ENCODE measurements at places on chromosomes 3 and 15.

DNA sequence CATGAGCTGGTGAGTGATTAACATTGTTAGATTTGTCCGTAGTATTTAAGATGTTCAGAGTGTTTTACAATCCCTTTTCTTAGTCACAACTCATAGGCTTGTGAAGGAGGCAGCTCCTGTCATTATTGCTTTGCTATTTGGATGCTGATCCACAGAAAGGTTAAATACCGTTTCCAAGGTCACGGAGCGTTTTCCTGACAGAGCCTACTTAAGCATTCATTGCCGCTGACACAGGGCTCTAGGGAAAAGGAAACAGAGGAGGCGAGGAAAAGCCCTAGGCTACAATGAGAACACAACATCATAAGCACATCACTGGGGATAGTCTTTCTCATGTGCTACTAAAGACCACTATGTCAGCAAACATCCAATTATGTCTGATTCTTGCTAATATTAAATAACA is 38.5 kb upstream of the CPB1 start:
- DNase-seq = no peak

DNA sequence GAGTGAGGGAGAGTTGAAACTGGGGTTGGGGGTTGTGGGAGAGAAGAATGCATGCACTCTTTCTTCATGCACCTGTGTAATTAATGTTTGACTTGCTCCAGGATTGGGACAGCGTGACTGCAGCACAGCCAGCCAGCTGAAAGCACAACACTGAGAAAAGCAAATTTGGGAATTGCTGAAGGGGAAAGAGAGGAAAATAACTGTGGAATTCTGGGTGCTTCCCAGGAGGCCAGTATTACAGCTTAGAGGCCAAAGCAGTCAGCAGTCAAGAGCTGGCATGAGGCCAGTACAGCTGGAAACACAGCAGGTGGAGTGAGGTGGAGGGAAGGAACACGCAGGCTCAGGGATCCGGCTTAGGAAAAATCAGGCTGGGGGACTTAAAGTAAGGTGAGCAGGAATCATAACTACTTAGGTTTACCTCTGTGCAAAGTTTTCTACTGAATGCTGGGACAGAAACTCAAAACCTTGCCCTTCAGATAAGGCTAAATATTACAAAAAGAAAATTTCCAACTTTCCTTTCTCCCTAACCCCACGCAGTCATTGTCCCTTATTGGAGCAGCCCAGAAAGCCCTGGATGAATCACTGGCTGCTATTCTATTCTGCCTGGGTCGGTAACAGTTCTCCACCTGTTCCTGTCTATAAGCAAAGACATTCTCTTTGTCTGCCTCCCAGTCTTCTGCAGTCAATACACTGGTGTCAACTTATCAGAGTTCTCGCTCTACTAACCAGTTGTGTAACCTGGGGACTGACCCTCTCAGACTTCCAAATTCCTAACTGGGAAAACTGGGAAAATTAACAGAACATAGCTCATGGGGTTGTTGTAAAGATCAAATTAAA is 167.2 kb downstream of the MAGI1 start:
- DNase-seq = no peak

DNA sequence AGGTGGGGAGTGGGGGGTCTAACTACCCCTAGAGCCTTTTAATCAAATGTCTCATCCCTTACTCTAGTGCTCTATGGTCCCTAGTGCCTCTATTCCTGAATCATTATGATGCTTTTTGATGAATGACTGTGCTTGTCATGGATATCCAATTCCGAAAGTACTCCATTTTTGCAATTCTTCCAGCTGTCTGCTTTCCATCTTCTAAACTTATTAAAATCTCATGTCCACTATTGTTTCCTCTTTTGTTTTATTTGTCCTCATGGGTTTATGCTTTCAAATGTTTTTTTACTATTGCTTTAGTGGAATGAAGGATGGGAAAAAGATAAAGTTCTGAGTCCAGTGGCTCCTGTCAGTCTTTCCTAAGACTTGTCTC is 77.2 kb upstream of the KCNMB2 start:
- no peak for DNase-seq

DNA sequence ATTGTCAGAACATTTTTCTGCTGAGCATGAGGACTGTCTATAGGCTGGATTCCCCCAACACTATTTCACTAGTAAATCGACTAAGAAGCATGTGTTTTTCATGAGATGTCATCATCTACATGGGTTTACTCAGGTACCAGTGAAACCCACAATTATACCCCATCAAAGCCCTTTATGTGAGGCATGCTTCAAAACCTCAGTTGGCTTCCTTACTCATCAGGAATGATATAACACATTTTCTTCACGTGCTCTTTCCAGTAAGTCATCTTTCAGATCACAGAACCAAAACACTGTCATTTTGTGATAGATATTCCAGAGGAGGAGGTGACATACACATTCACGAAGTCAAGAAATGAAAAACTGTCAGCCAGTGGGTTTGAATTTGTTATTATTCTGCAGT is 116.5 kb downstream of the ANO10 start:
- DNase-seq = no peak

DNA sequence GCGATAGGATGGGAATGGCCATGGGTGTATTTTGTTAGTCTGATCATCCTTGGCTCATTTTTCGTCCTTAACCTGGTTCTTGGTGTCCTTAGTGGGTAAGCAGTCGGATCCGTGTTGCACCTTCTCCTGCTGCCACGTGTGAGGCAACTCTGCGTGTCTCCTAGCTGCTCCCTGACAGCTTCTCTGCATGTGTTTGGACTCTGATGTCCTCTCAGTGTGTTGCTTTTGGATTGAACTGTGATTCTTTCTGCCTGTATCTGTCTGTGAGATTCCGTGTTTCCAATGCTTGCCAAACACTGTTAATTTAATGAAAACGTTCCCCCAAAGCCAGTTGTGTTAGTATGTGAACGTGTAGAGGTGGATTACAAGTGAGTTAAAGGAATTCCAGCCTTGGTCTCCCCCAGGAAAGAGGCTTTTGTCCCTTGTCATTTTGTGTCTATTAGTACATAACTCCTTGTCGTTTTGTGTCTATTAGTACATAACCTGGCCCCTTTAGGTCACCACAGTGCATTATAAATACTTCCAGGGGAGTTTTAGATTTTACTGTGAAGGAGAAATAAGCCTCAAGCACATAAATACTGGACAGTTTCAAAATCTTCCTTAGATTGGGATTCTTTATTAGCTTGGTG is 172.4 kb downstream of the CHDH start:
- DNase-seq = no peak

DNA sequence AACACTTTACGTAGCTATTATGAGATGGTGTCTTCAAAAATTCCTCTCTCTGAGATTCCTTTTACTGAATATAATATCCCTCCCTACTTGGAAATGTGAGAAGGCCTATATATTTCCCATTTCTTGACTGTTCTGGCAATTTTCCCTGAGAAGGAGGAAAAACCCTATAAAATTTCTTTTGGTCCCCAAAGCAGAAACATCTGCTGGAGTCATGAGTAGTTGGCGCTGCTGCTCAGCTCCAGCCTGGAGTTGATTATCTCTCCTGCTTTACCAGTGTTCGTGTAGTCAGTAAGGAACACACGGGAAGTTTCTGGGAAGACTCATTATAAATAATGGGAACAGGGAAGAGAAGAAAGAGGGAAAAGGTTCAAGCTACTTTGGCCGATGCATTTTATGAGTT is 680.1 kb downstream of the EPHA3 start:
- DNase-seq = no peak

GRCh38 chr15:63530752-63531299 is 26.4 kb downstream of the USP3 start:
- DNase-seq = no peak

DNA sequence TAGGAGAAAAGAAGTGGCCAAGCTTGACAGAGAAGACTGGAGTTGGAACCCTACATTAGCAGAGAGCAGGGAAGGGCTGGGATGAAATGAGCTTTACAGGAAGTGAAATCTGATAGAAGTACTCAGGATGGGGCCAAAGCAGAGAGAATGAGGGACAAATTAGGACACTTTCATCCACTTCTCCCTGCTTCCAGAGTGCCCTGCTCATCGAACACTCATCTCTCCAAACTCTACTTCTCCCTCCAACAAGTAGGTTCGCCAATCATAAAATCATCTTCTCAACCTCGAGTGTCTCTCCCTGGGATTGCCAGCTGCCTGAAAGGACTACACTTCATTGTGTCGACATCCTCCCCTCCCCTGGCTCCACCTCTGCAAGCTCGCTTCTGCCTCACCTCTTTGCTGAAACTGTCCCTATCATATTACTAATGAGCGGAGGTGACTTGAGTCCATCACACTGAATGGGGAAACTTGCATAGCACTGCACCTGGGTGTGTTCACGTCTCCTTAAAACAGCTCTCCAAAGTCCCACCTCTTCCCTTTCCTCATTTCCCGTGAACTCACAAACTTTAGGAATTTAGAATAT is 365.8 kb downstream of the FOXP1 start:
- no peak for DNase-seq

DNA sequence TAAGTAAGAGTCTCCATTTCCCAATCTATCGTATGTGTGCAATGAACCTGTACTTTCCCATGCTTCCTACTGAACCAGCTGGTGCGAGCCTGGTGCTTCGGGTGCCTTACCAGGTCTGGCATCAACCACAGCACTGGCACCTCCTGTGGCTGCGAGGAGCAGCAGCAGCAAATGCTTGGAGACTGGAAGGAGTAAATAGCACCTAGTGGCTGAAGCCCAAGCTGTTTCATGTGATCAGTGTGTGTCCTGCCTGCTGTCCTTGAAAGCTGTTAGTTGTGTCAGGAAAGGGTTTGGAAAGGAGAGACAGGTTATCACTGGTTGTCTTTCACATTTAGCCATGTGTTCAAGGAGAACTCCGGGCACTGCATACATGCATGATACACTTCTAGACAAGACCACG is 31.8 kb downstream of the PCOLCE2 start:
- DNase-seq = no peak
